Vagina (tissue), 2 donors: ENCODE measurements at places on chromosomes 7 and 10. TPM values are rescaled to one million over a fixed set of nuclear protein-coding genes. Genes with fewer than 3 reads are reported as not detected.

- H3K4me1 ChIP-seq: peaks cover 12% of the 10 kb centered on the region
- H3K27me3 ChIP-seq: no peaks in the 10 kb centered on the region
- no peak overlapping the region for H3K27ac ChIP-seq
- H3K36me3 ChIP-seq: no peaks in the 10 kb centered on the region
- H3K4me3 ChIP-seq: no peak overlapping the region
These were observed 26.4 kb downstream of the CHST15 start for GRCh38 chr10:124066781-124067714.

GRCh38 chr7:51980812-51981211, 664.2 kb upstream of the COBL start:
- no peaks in the 10 kb centered on the region for H3K27me3 ChIP-seq
- H3K4me3 ChIP-seq: no peak overlapping the region
- no peaks in the 10 kb centered on the region for H3K4me1 ChIP-seq

DNA sequence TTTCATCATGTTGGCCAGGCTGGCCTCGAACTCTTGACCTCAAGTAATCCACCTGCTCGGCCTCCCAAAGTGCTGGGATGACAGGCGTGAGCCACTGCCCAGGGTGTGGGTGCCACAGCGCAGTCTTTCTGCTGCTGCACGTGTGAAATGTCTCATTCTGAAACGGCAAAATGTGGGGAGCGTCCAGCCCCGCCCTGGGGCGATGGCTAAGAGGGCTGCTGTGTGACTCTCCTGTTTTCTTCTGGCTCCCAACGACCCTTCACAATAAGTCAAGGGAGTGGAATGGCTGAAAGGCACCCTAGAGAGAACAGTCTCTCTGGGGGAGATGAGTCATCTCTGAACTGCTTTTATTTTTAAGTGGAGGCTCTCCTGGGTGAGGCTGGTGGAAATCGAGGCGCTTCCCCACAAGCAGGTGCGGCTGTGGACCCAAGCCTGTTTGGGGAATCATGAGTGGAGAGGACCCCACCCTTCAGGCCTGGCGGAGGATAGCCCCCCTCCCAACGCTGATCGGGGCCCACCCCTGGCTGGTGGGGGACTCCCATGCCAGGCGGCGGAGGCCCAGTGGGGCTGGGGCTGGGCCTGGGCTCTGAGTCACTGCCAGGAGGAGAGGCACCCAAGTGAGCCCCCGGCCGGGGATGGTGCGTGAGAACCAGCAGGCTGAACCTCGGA, 18.0 kb downstream of the ADAP1 start:
- H3K4me3 ChIP-seq: no peak overlapping the region
- no peaks in the 10 kb centered on the region for H3K27me3 ChIP-seq
- no peak overlapping the region for H3K27ac ChIP-seq
- no peak for DNase-seq
- H3K4me1 ChIP-seq: no peaks in the 10 kb centered on the region

DNA sequence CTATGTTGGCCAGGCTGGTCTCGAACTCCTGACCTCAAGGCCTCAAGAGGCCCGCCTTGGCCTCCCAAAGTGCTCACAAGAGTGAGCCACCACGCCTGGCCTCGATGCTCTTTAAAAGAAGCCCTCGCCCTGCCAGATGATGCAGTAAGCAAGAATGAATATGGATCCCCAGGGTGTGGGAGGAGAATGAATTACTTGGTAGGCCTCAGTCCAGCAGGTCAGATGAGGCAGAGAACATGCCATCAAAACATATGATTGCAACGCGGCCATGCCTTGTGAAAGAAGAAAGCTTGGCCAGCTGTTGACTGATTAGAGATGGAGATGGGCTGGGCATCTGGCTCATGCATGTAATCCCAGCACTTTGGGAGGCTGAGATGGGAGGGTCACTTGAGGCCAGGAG, 68.7 kb downstream of the CAMK1D start:
- no peaks in the 10 kb centered on the region for H3K27me3 ChIP-seq
- H3K4me3 ChIP-seq: no peak overlapping the region
- H3K36me3 ChIP-seq: no peaks in the 10 kb centered on the region
- peaks cover 59% of the 10 kb centered on the region for H3K4me1 ChIP-seq
- no peak for DNase-seq
- peak overlapping the region; percentile 54 for H3K27ac ChIP-seq

- no peaks in the 10 kb centered on the region for H3K4me1 ChIP-seq
- H3K27ac ChIP-seq: no peak overlapping the region
- no peak for DNase-seq
- no peaks in the 10 kb centered on the region for H3K27me3 ChIP-seq
These were observed 411.9 kb downstream of the GRM8 start for GRCh38 chr7:126840869-126841268.

DNA sequence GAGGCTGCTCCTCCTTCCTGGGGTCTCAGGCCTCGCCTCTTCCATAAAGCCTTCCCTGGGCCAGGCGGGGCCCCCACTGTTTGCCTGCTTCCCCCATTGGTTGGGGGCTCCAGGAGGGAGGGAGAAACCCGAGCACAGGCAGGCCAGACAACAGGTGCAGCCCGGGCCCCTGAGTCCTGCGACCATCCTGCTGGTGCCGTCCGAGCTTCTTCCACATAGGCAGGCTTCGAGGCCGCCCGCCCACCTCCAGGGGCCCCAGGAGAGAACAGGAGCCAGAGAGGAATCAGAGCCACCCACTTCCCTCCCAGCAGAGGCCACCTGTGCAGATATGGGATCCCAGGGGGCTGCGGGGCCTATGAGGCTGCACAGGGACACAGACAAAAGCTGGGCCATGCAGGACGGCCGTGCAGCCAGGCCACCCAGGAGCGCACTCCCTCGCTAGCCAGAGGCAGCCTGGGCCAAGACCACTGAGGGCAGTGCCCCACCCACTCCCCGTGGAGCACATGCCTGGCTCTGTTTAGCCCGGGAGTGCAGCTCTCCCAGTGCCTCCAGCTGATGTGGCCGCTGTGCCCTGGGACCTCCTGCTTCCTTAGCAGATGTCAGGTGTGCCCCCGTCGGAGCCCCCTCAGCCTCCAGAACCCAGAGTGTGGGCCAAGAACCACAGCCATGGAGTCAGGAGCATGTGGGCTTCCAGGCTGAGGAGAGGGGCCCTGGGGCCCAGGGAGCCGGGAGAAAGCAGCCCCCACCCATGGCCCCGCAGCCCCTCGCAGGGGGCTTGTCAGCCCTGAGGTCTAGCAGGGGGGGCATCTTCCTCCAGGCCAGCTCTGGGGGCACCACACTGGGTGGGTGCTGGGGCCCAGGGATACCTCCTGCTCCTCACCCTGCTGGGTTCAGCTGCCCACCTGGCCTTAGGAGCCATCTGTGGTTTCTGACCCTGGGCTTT, 59.9 kb upstream of the INPP5A start:
- no peaks in the 10 kb centered on the region for H3K27me3 ChIP-seq
- H3K4me1 ChIP-seq: peaks cover 13% of the 10 kb centered on the region
- H3K36me3 ChIP-seq: no peaks in the 10 kb centered on the region
- no peak overlapping the region for H3K27ac ChIP-seq

- H3K4me1 ChIP-seq: peaks cover 4% of the 10 kb centered on the region
- H3K4me3 ChIP-seq: no peak overlapping the region
- no peaks in the 10 kb centered on the region for H3K36me3 ChIP-seq
- no peaks in the 10 kb centered on the region for H3K27me3 ChIP-seq
- no peak overlapping the region for H3K27ac ChIP-seq
- no peak for DNase-seq
These were observed 57.4 kb downstream of the FGFR2 start for GRCh38 chr10:121540732-121541395.

GRCh38 chr10:54742416-54742815, 58.6 kb downstream of the PCDH15 start:
- no peak overlapping the region for H3K4me3 ChIP-seq
- no peak for DNase-seq
- no peaks in the 10 kb centered on the region for H3K4me1 ChIP-seq
- no peaks in the 10 kb centered on the region for H3K36me3 ChIP-seq
- no peaks in the 10 kb centered on the region for H3K27me3 ChIP-seq

DNA sequence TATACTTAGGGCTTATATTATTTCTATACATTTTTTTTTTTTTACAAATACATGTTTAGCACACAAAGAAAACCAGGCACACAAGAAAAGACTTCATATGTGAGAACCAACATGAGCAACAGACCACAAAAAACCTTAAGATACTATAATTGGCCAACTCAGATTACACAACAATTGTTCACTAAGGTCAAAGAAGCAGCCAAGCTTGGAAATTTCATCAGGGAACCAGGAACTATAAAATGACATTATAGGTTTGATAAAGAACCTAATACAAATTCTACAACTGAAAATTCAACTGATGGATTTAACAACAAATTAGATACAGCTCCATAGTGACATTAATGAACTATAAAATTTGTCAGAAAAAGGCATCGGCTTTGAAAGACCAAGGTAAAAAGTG, 4.4 kb upstream of the LUC7L2 start:
- no peaks in the 10 kb centered on the region for H3K36me3 ChIP-seq
- H3K4me1 ChIP-seq: no peaks in the 10 kb centered on the region
- H3K27ac ChIP-seq: no peak overlapping the region
- H3K27me3 ChIP-seq: no peaks in the 10 kb centered on the region
- no peak for DNase-seq
- H3K4me3 ChIP-seq: no peak overlapping the region

GRCh38 chr7:12607134-12607533, 36.6 kb downstream of the SCIN start:
- no peaks in the 10 kb centered on the region for H3K36me3 ChIP-seq
- no peak overlapping the region for H3K27ac ChIP-seq
- DNase-seq: no peak
- H3K4me3 ChIP-seq: no peak overlapping the region
- no peaks in the 10 kb centered on the region for H3K27me3 ChIP-seq
- no peaks in the 10 kb centered on the region for H3K4me1 ChIP-seq

GRCh38 chr7:44195889-44196288, 4.9 kb upstream of the YKT6 start:
- no peak overlapping the region for H3K27ac ChIP-seq
- H3K4me3 ChIP-seq: no peak overlapping the region
- no peak for DNase-seq
- H3K27me3 ChIP-seq: no peaks in the 10 kb centered on the region
- H3K36me3 ChIP-seq: no peaks in the 10 kb centered on the region

DNA sequence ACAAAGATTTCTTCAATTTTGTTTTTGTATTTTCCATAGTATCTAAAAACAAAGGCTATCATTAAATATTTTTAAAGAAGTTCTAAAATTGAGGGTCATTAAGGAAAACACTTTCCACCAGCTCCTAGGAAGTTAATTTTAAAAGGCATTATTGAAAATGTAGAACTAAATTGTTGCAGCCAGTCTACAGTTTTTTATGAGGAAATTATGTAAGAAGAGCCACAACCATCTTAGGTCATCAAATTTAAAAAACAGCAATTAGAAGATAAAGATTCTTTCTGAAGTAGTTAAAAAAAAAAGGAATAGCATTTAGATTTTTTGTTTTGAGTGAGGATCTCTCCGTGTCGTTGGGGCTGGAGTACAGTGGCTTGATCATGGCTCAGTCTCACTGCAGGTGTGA, 161.7 kb downstream of the NRBF2 start:
- H3K36me3 ChIP-seq: no peaks in the 10 kb centered on the region
- H3K27ac ChIP-seq: no peak overlapping the region
- no peaks in the 10 kb centered on the region for H3K4me1 ChIP-seq
- DNase-seq: no peak
- no peaks in the 10 kb centered on the region for H3K27me3 ChIP-seq

GRCh38 chr10:80461208-80462183, 7.4 kb downstream of the TSPAN14 start:
- H3K4me1 ChIP-seq: peaks cover 100% of the 10 kb centered on the region
- H3K36me3 ChIP-seq: no peaks in the 10 kb centered on the region
- H3K4me3 ChIP-seq: no peak overlapping the region

DNA sequence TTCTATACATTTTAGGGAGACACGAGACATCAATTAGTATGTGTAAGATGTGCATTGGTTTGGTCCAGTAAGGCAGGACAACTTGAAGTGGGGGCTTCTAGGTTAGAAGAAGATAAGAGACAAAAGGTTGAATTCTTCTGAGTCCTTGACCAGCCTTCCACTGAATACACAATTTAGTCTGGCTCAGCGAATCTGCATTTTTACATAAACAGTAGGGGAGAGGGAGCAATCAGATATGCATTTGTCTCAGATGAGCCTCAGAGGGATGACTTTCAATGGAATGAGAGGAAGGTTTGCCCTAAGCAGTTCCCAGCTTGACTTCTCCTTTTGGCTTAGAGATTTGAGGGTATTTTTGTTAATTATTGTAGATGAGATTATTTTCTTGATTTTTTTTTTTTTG, 20.0 kb upstream of the C10orf90 start:
- H3K27me3 ChIP-seq: no peaks in the 10 kb centered on the region
- H3K27ac ChIP-seq: no peak overlapping the region
- H3K4me3 ChIP-seq: no peak overlapping the region

- H3K36me3 ChIP-seq: no peaks in the 10 kb centered on the region
- no peaks in the 10 kb centered on the region for H3K27me3 ChIP-seq
- H3K4me1 ChIP-seq: peaks cover 39% of the 10 kb centered on the region
- no peak overlapping the region for H3K4me3 ChIP-seq
- H3K27ac ChIP-seq: no peak overlapping the region
These were observed 7.8 kb upstream of the OPN4 start for GRCh38 chr10:86646532-86646931.

GRCh38 chr10:100022403-100022802, 12.7 kb upstream of the DNMBP start:
- no peak for DNase-seq
- no peak overlapping the region for H3K27ac ChIP-seq
- H3K4me3 ChIP-seq: no peak overlapping the region
- H3K4me1 ChIP-seq: peaks cover 4% of the 10 kb centered on the region

DNA sequence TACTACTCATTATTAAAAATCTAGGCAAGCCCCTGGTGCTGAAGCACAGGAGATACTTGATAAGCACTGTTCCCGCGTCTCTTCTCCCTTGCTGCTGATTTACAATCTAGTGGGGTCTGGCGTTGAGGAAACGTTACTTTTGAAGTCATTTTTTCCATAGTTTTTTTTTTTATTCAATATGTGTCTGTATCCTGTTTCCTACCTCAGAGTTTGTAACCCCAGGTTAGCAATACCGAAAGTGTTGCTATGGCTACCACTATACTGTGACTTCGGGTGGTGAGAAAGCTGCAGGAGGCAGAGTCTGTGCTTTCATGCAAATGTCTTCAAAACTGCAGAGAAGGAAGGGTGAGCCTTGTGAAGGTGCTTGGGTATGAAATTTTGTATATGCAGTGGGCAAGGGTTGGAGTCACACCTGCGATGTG, 458.8 kb upstream of the GHITM start:
- H3K4me1 ChIP-seq: no peaks in the 10 kb centered on the region
- DNase-seq: no peak
- H3K36me3 ChIP-seq: no peaks in the 10 kb centered on the region
- H3K27me3 ChIP-seq: no peaks in the 10 kb centered on the region

- DNase-seq: no peak
- no peaks in the 10 kb centered on the region for H3K27me3 ChIP-seq
- H3K4me3 ChIP-seq: no peak overlapping the region
- no peak overlapping the region for H3K27ac ChIP-seq
- H3K36me3 ChIP-seq: no peaks in the 10 kb centered on the region
- no peaks in the 10 kb centered on the region for H3K4me1 ChIP-seq
These were observed 41.6 kb downstream of the PROSER2 start for GRCh38 chr10:11864727-11865126.

- no peaks in the 10 kb centered on the region for H3K36me3 ChIP-seq
- H3K4me1 ChIP-seq: no peaks in the 10 kb centered on the region
- H3K27ac ChIP-seq: no peak overlapping the region
- no peak overlapping the region for H3K4me3 ChIP-seq
These were observed 37.4 kb upstream of the YAE1 start for GRCh38 chr7:39528849-39529248.

FAM20C gene
- 22.1 TPM for total RNA-seq

MOGAT3 gene
- total RNA-seq: not detected

CLCN1 gene
- not detected for total RNA-seq

CALY gene
- total RNA-seq: 4.7 TPM

FBXO24 gene
- 0.98 TPM for total RNA-seq

SRGN gene
- 117 TPM for total RNA-seq

CXCL12 gene
- total RNA-seq: 112 TPM

ZNF438 gene
- total RNA-seq: 11.8 TPM

SPACDR gene
- not detected for total RNA-seq

ANKRD22 gene
- total RNA-seq: 4.4 TPM

TMEM270 gene
- not detected for total RNA-seq

CNPY1 gene
- total RNA-seq: not detected
